ENCODE measurements at places on chromosomes 16 and 17.
A peak's percentile ranks its signal among the peaks of the same experiment; 100 is the strongest.

DNA sequence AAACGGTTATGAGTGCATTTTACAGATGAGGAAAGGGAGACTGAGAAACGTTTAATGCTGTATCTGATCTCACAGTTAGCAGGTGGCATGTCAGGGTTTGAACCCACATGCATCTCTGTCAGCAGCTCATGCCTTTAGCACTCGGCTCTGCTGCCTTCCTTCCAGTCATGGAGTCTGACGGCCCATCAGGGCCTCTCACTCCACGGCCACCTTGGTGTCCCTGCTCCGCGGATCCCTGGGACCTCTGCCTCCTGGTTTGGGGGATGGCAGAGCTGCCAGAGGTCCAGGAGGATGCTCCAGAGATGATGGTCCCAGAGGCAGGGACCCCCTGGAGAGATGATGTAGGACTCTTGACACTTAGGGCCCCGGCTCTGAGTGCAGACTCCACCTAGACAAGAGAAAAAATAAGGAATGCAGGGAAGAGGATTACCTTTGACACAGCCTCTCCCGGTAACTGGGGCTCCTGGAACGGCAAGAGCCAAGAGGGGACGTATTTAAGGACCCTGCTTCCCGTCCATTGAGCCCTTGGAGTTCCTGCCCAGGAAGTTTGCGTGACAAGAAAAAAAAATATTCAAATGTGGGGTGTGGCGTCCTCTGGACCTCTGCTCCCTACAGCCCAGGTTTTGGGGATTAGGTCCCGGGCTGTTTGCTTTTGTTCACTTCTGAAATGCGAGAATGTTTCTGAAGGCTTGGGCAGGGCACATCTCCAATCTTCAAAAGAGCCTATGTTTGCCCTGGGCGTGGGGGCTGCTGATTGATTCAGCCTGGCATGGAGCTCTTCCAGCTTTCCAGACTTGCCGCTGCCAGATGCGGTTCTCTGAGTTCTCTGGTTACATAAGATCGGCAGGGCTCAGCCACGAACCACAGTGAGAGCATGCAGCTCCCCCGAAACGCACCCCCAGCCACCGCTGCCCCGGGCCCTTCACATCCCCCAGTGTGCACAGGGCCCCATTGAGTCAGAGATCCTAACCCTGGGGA lies at the start of gene ALDH3A1:
Gene ALDH3A1 (minus strand): TSS at position 470 of the 978 bp plus-strand sequence. CDS start 3,169 bp downstream, outside the sequence.
- DNase-seq, result peak; percentile 40

GRCh38 chr17:79899584-79899983 lies 60.3 kb upstream of the CBX4 start:
- no peak for DNase-seq

GRCh38 chr17:69192754-69193153 lies 35.9 kb downstream of the ABCA10 start:
- DNase-seq, result no peak

DNA sequence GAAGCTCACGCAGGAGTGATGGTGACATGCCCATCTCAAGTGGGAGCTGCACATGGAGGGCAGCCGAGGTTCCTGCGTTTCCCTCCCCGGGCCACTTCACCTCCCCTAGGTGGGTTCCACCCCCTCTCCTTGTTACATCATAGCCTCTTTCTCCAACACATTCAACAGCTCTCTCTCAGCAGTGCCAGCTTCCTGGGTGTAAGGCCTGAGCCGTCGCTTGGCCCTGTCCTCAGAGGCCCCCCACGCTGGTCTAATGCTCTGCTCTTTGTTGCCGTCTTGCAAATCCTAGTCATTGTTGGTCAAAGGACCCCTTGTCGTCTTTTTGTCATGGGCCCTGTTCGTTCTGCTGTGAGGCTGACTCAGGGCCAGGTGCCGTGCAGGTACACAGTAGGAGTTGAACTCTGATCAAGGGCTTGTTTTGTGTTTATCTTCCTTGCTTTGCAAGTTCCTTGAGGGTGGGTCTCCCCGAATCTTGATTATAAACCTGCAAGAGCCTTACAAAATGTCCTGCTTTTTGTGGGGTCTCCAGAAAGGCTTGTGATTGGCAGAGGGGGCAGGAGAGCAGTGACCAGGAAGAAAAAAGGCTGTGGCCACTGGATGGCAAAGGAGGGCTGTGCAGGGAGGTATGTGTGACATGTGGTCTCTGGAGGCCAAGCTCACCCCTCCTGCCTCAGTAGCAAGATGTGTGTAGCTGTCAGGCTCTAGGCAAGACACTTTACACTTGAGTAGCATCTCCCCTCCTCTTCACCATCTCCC lies 136.6 kb downstream of the CCDC182 start:
- no peak for DNase-seq

DNA sequence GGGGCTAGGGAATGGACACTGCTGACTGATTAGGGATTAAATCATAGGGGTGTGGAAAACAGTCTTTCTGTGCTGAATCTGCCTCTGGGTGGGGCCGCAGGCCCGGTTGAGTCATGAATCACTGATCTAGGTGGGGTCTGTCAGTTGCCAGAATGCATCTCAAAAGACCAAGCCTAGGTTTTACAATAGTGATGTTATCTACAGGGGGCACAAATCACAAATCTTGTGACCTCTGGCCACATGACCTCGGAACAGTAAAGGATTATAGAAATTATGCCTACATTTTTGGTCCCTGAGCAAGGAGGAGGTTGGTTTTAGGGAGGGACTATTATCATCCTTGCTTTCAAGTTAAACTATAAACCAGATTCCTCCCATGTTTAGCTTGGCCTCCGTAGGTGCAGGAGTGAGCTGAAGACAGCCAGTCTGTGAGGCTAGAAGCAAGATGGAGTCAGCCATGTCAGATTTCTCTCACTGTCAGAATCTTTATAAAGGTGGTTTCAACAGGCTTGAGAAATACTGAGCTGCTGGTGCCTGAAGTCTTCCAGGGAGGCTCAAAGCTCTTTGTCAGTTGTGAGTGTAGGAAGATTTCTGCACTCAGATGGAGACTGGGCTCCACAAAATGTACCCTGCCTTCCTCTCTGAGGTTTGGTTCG lies 12.9 kb downstream of the GNGT2 start:
- DNase-seq, result no peak

- no peak for DNase-seq
These were observed 859.1 kb upstream of the GOT2 start for GRCh38 chr16:59593194-59593661.

DNA sequence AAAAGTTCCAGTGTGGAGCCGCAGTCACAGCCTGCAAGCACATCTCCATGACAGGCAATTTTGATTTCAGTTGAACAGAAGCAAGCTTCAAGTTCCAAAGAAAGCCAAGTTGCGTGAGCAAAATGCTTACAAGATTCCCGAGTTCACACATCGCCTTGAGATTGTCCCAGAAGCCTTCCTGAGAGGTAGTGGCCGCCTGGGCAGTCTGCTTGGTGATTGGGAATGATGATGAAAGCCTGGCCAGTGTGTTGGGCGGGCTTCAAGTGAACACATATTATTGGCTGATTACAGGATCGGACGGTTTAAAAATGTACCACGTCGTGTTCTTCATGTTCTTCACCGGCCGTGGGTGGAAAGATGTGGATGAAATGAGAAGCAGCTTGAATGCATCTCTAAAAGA lies 185.5 kb downstream of the FOXL1 start:
- DNase-seq, result no peak

DNA sequence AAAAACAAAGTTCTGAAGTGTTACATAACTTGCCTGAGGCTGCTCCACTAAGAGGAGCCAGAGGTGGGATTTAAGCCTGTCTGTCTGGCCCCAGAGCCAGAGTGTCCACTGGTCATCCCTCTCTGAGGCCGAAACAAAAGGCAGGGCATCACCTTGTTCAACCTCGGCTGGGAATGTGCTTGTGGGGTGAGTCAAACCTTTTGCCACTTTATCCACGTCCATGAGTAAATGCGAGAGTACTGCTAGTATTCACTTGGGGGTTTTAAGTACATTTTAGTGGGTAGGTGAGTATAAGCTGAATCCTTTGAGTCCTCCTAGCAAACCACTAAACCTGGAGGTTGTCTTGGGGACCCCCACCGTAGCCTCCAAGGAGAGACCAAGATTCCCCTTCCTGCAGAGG lies 103.5 kb downstream of the STX8 start:
- no peak for DNase-seq

- no peak for DNase-seq
These were observed 3.7 kb upstream of the RAB40C start for GRCh38 chr16:586047-586644.

- no peak for DNase-seq
These were observed 5.9 kb upstream of the DNAH17 start for GRCh38 chr17:78583091-78583490.

DNA sequence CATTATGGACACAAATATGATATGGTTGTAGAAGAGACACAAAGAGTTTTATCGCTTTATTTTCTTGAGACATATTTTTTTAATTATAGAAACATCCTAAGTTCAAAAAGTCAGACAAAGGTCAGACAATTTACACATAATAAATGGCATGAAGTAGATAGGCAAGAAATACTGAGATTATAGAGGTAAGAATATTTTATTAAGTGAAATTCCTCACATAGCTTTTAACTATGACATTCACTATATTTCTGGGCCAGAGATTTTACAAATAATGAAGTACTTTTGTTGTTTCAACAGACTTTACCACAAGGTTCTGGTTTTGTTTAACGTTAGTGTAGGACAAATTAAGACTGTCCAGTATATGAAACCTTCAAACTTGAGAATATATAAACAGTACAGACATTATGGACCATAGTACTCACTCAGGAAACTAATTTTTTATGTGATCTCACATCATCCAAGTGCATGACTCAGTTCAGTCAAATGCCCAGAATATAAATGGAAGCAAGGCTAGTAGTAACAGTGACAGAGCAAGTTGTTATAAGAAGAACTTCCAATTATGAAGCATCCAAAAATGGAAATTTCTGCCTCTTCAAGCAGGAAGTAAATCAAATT lies 394.8 kb downstream of the KCNJ2 start:
- DNase-seq, result no peak

- DNase-seq, result no peak
These were observed 8.9 kb downstream of the ACOX1 start for GRCh38 chr17:75970011-75970523.

DNA sequence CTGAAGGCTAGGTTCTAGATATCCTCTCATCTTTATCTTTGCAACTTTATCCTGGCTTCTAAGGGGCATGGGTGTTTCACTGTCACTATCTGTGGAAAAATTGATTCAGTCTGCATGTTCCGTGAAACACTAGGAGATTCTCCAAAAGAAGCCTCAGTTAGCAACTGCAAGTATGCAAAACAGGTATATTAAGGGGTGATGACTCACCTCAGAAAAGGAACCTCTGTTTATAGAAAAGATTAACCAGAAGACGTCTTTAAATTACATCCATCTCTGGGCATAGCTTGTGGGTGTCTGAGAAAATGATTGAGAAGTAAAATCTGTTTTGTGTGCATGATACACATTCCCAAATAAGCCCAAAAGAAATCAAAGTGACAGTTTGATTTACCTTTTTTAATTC lies 353.8 kb upstream of the HSBP1 start:
- DNase-seq, result no peak

DNA sequence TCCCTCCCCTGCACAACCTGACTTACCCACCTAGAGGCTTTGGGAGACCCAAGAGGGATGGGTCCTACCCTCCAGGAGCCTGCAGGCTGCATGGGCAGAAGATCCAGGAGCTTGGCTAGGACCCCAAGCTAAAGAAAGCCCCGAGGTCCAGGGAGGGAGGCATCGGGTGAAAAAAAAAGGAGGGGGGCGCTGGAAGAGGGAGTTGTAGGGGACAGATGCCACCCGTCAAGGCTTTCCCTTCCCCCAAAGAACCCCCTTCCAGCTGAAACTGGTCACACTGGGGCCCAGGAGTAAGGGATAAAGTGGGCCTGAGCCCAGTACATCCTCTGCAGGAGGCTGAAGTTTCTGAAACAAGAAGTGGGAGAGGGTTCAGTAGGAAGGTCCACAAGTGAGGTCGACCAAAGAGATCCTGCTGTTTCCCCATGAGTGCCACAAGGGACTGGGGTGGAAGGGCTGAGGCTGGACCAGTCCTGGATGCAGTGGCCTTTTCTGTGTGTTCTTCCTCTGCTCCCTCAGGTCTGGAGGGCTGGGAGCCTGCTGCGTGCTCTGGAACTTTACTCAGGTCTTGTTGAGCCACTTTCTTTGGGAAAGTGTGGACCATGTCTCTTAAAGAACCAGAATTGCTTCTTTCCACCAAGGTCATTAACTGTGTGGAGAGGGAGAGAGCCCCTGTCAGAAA lies 14.2 kb upstream of the CBFB start:
- DNase-seq, result no peak

DNA sequence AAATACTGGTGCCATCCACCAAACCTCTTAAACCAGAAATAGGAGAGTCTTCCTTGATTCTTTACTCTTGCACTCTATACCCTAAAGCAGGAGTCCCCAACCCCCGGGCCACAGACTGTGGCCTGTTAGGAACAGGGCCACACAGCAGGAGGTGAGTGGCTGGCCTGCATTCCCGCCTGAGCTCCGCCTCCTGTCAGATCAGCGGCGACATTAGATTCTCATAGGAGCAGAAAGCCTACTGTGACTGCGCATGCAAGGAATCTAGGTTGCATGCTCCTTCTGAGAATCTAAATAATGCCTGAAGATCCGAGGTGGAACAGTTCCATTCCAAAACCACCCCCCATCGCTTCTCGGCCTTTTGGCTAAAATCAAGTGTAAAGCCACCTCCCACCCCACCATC lies 30.3 kb upstream of the SRCIN1 start:
- DNase-seq, result no peak

- no peak for DNase-seq
These were observed 13.1 kb upstream of the LPCAT2 start for GRCh38 chr16:55495616-55496289.

GRCh38 chr16:77227745-77228144 lies 28.5 kb downstream of the SYCE1L start:
- DNase-seq, result no peak

GRCh38 chr17:60473788-60474187 lies 51.5 kb downstream of the CHCT1 start:
- DNase-seq, result no peak

GRCh38 chr17:55090079-55090492 lies 121.5 kb downstream of the STXBP4 start:
- DNase-seq, result no peak

- DNase-seq, result no peak
These were observed 1.5 kb upstream of the SPIRE2 start for GRCh38 chr16:89826531-89827382.

DNA sequence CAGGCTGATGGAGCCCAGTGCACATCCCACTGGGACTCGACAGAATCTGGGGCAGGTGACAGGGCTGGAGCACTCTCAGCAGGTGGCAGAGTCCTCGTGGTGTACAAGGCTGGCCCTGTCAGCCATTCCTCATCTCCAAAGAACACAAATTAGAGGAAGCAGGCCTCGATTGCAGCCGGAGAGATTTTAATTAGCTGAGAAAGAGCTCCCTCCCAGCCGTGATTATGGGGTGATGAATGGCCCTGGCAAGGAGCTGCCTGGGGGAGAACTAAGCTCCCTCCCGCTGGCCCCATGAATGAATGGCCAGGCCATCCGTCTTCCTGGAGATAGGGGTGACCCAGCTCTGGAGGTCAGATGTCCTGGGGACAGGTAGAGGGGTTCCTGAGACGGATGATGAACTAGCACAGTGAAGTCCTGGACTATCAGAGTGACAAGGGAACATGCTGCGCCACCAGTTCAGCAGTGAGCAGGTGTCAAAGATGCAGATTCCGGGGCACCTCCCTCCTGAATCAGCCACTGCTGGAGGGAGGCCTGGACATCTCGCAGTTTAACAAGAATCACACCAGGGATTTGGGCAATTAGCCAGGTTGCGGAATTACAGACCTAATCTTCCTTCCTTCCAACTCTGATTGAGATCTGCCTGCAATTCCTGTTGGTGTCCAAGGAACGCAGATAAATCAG lies 35.5 kb downstream of the PIMREG start:
- no peak for DNase-seq

- no peak for DNase-seq
These were observed 41.1 kb downstream of the NTN1 start for GRCh38 chr17:9062399-9062902.

All from right renal pelvis (tissue), 4 donors.